ENCODE measurements at places on chromosomes 4 and X.

- no peak for DNase-seq
These were observed 103.6 kb upstream of the BCOR start for GRCh38 chrX:40201329-40201885.

GRCh38 chr4:81694176-81694913 is 222.6 kb upstream of the RASGEF1B start:
- no peak for DNase-seq

DNA sequence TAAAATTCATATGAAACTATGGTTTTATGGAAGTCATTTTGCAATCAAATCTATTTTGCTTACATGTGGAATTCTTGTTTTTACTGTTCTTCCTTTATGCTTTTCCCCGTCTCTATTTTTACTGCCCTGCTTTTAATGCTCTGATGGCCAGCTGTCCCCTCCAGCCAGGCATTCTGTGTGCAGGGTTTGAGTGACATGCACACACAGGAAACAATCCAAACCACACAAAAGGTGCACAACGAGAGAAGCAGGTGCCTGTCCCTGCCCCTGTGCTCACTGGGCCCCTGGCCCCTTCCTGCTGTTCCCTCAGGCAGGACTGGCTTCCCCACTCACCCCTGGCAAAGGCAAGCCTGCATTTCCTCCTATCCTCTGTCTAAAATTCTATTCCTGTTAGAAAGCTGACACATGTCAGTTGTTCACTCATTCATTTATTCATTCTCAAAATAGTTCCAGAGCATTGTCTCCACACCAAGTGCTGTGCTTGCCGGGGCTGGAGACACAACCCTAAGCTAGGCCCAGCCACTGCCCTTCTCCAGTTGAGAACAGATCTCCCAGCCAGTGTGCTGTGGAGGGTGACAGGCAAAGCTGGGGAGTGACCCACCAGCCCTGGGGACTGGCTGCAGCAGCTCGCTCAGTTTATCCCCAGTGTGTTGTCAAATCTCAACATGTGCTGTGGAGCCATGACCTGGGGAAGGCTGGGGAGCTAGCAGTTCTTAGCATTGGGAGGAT is 346.3 kb downstream of the FBXW7 start:
- DNase-seq = peak; percentile 32

GRCh38 chr4:117417856-117418255 is 332.5 kb upstream of the TRAM1L1 start:
- no peak for DNase-seq

DNA sequence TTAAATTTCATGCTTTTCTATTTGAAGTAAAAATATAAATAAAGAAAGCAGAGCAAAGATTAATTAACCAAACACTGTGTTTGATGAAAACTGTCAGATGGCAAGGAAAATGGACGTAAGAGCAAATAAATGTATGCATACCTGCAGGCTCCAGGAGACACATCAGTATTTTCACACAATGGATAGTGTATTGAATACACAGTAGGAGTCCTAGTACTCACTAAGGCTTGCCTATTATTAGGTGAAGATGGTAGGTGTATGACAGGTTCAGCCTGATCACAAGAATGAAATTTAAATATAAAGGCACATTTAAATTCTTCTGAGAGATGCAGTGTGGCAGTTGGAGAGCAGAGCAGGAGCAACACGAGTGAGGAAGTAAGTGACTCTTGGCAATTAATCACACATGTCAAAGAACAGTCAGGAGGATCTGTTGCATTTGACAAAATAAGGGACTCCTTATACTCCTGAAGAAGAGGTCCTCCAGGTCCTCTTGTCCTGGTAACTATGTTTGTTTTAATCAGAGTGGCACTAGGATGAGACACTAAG is 106.0 kb upstream of the NDST4 start:
- no peak for DNase-seq
